A549 treated with Mapracorat at 1 μM for 4 hours (cell line): ENCODE measurements at places on chromosomes 5 and 9. TPM values are rescaled to one million over a fixed set of nuclear protein-coding genes. Genes with fewer than 3 reads are reported as not detected.

The VCAN gene
- 8.1 to 13.7 TPM (median 10.5 TPM) in 5 replicates for total RNA-seq

The RANBP17 gene
- total RNA-seq: 2.0 to 2.9 TPM (median 2.4 TPM) in 5 replicates

The CDKN2B gene
- total RNA-seq: not detected in 5 replicates

The ADGRV1 gene
- 0.44 to 1.1 TPM (median 0.71 TPM) in 5 replicates for total RNA-seq

The CAVIN4 gene
- total RNA-seq: 0.26 to 0.56 TPM (median 0.42 TPM) in 5 replicates

The HRCT1 gene
- total RNA-seq: 0.32 to 0.51 TPM (median 0.40 TPM) in 5 replicates

The HAPLN1 gene
- total RNA-seq: not detected in 5 replicates

The TRIP13 gene
- 61.6 to 77.8 TPM (median 71.3 TPM) in 5 replicates for total RNA-seq

The PCDHA12 gene
- total RNA-seq: 2.8 to 3.2 TPM (median 3.0 TPM) in 5 replicates

The PCDHGA3 gene
- total RNA-seq: not detected in 5 replicates

The SOHLH1 gene
- not detected in 5 replicates for total RNA-seq

The RANBP3L gene
- total RNA-seq: not detected in 5 replicates

The TAF11L5 gene
- not detected in 5 replicates for total RNA-seq

The PCDHGB1 gene
- 1.3 to 2.0 TPM (median 1.9 TPM) in 5 replicates for total RNA-seq

The PTGDS gene
- total RNA-seq: 0.44 to 0.61 TPM (median 0.47 TPM) in 4 of 5 replicates, not detected in the other

The PARP8 gene
- total RNA-seq: 0.04 to 0.15 TPM (median 0.08 TPM) in 4 of 5 replicates, not detected in the other

The GRM6 gene
- not detected in 5 replicates for total RNA-seq

The GPX3 gene
- 14.9 to 20.3 TPM (median 17.4 TPM) in 5 replicates for total RNA-seq

The SLC4A9 gene
- 0.05 to 0.08 TPM in 2 of 5 replicates, not detected in the others for total RNA-seq

The CLIC3 gene
- total RNA-seq: 2.4 to 5.5 TPM (median 4.9 TPM) in 5 replicates

The NEUROG1 gene
- not detected in 5 replicates for total RNA-seq

The SREK1 gene
- total RNA-seq: 26.1 to 33.2 TPM (median 30.9 TPM) in 5 replicates

The NUTM2G gene
- not detected in 5 replicates for total RNA-seq

The CENPH gene
- 26.7 to 30.8 TPM (median 28.2 TPM) in 5 replicates for total RNA-seq

The NFIB gene
- total RNA-seq: 8.0 to 11.8 TPM (median 10.4 TPM) in 5 replicates

The PCSK1 gene
- 0.14 to 0.29 TPM (median 0.22 TPM) in 5 replicates for total RNA-seq

The ABLIM3 gene
- total RNA-seq: 21.7 to 27.2 TPM (median 21.9 TPM) in 5 replicates

The PCDHA4 gene
- 1.5 to 1.8 TPM (median 1.7 TPM) in 5 replicates for total RNA-seq

The ORM2 gene
- total RNA-seq: not detected in 5 replicates

The AOPEP gene
- 141 to 183 TPM (median 177 TPM) in 5 replicates for total RNA-seq

The ELL2 gene
- 24.4 to 39.0 TPM (median 32.7 TPM) in 5 replicates for total RNA-seq

The DDX4 gene
- not detected in 5 replicates for total RNA-seq

The DNAJB5 gene
- total RNA-seq: 8.6 to 11.6 TPM (median 9.8 TPM) in 5 replicates

The MELK gene
- total RNA-seq: 66.3 to 78.4 TPM (median 75.0 TPM) in 5 replicates

The RNF183 gene
- 0.08 TPM in 1 of 5 replicates, not detected in the others for total RNA-seq

The PCDHB15 gene
- total RNA-seq: 0.06 to 0.11 TPM (median 0.10 TPM) in 3 of 5 replicates, not detected in the others

The EIF4E1B gene
- total RNA-seq: not detected in 5 replicates

The AGXT2 gene
- not detected in 5 replicates for total RNA-seq

The N4BP3 gene
- total RNA-seq: 0.74 to 1.3 TPM (median 1.0 TPM) in 5 replicates

The PCDHA13 gene
- 0.05 to 0.06 TPM in 2 of 5 replicates, not detected in the others for total RNA-seq

The GMCL2 gene
- total RNA-seq: not detected in 5 replicates

The SLC6A18 gene
- total RNA-seq: not detected in 5 replicates

The OR13C9 gene
- not detected in 5 replicates for total RNA-seq

The GRIN1 gene
- total RNA-seq: 0.20 to 0.71 TPM (median 0.53 TPM) in 5 replicates

The SLC36A2 gene
- not detected in 5 replicates for total RNA-seq

The PCDHGA2 gene
- 0.42 to 0.91 TPM (median 0.68 TPM) in 5 replicates for total RNA-seq

The IRX4 gene
- total RNA-seq: 0.20 to 0.45 TPM (median 0.31 TPM) in 5 replicates

The NR5A1 gene
- 0.06 to 0.23 TPM (median 0.15 TPM) in 3 of 5 replicates, not detected in the others for total RNA-seq

The CENPP gene
- 7.1 to 9.0 TPM (median 7.6 TPM) in 5 replicates for total RNA-seq

The RNF145 gene
- total RNA-seq: 138 to 147 TPM (median 144 TPM) in 5 replicates

The BSPRY gene
- 0.15 TPM in 1 of 5 replicates, not detected in the others for total RNA-seq

The PCDHGA8 gene
- total RNA-seq: 0.02 to 0.06 TPM (median 0.06 TPM) in 3 of 5 replicates, not detected in the others

The ABL1 gene
- 37.5 to 53.7 TPM (median 51.9 TPM) in 5 replicates for total RNA-seq

The PRDM9 gene
- total RNA-seq: not detected in 5 replicates
